ENCODE measurements at places on chromosomes 5 and 9. TPM values are rescaled to one million over a fixed set of nuclear protein-coding genes. Genes with fewer than 3 reads are reported as not detected.

DNA sequence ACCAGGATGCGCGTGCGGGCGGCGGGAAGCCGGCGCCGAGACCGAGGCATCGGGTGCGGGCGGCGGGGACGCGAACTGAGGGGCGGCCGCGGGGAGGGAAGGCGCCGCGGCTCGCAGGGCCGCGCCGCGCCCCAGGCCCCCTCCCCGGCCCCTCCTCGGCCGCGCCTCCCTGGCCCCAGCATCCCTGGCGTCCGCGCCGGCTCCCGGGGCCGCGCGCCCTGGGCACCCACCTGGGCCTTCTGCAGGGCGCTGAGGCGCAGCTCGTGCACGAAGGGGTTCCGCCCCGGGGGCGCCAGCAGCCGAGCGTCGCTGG lies 324 bp downstream of the LPCAT1 start:
- no peak for DNase-seq

DNA sequence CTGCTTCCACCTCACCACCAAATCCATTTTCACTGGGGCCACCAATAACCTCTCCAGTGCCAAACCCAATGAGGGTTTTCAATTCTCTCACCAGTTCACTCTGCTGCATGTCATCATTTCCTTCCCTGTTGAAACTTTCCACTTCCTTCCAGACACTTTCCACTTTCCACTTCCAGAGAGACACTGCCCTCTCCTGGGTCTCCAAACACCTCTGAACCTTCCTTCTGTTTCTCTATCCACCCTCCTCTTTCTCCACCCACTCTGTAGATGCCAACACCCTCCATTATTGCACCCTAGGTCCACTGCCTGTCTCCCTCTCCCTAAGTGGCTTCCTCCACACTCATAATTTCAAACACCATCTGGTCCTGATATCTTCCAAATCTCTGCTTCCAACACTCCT lies 39.6 kb downstream of the PDE6A start:
- DNase-seq, result no peak

DNA sequence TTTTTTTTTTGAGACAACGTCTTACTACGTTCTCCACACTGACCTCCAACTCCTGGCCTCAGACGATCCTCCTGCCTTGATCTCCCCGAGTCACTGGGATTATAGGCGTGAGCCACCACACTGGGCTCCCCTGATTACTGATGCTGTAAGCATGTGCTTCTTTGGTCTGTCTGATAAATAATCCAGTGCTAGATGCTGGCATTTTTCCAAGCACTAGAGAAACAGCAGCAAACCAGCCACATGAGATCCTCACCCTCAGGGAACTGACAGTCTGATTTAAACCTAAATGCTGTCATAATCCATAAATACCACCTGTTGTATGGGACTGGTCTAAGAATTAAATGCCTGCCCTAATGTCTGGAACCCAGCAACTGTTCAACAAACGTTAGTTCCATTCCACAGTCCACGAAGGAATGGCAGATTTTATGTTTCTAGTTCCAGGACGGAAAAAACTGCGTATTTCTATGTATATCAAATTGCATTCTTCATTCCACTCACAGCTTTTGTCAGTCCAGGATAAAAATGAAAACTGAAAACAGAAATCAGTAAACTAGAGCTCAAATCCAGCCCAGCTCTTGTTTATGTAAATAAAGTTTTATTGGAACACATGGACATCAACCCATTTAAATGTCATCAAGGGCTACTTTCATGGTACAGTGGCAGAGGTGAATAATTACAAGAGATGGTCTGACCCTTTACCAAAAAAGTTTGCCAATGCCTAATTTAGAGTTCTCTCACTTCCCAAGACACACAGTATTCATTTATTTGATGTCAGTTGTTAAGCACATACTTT lies 20.1 kb downstream of the SLC35D2 start:
- no peak for DNase-seq

DNA sequence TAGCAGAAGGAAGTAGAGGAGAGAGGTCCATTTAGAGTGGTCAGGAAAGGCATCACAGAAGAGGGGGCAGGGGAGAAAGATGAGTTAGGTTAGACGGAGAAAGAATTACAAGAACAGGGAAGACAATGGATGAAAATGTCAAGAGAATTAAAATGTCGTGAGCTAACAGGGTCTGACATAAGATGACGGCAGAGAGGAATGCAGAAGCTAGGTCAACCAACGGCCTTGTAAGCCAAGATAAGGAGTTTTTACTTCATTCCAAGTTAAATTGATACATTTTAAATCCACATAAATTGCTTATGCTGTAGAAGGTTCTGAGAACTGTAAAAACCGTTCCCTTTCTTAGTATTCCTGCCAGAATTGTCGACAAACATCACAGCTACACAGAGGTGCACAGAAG lies 896.9 kb upstream of the DMAC1 start:
- no peak for DNase-seq

GRCh38 chr9:86830356-86830755 lies 117.0 kb downstream of the GAS1 start:
- no peak for DNase-seq

DNA sequence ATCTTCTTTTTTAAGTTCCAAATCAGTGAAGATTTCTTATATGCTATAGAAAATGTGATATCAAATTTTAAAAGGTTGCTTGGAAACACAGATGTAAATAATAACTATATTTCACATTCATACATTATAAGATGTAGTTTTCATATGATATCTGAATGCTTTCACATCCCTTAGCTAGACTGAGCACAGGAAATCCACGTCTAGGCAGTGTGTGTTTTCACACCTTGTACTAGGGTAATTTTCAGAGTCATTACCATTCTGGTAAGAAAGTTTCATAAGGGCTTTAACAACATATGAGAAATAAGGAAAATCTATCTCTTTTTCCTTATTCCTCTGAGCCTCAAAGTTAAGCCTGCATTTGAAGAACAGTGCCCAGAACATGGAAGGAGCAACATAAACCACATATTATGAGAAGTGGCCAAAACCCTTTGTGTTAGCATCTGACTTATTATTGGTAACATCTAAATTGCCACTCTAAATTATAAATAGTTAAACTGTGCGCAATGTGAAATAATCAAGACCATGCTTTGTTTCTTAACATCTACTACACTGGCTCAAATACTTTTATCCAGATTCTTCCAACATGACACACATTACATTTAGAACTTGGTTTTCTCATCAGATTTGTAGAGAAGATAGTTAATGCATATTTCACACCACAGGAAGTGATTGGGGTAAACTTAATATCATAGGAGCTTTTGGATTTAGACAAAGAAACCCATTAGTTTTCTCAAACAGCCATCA lies 113.3 kb downstream of the PPP2R2B start:
- no peak for DNase-seq

DNA sequence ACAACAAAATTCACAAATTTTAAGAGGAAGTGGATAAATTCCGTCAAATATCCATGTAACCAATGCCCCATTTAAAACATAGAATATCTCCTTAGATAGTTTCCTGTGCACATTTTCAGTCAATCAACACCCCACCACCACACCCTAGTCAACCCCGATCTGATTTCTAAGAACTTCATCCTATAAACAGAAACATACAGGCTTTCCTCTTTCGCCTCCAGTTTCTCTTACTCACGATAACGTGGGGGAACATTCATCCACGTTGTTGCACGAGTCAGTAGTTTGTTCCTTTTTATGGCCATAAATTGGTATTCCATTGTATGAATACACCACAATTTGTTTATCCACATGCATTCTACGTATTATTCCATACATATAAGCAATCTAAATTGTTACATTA lies 35.6 kb upstream of the TRIO start:
- DNase-seq, result no peak

- no peak for DNase-seq
Measured at GRCh38 chr5:138985683-138986082, 110.5 kb upstream of the LRRTM2 start.

DNA sequence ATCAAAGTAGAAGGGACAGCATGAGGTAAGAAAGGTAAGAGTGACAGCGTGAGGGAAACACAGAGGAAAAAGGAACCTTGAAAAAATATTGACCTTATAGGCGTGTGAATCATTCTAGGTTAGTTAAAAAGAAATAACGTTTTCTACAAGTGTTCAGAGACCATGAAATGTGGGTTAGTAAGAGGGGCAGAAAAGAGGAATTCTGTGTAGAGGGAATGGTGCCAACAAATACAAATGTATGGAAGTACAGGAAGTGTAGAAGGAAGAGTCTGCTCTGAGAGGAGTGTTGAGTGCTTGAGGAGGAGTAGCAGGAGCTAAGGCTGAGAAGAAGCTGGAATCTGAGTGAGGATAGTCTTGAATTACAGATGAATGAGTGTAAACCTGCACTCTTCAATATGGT lies 418.6 kb upstream of the RIOK2 start:
- no peak for DNase-seq

- no peak for DNase-seq
Measured at GRCh38 chr5:112614285-112614684, 123.4 kb upstream of the APC start.

DNA sequence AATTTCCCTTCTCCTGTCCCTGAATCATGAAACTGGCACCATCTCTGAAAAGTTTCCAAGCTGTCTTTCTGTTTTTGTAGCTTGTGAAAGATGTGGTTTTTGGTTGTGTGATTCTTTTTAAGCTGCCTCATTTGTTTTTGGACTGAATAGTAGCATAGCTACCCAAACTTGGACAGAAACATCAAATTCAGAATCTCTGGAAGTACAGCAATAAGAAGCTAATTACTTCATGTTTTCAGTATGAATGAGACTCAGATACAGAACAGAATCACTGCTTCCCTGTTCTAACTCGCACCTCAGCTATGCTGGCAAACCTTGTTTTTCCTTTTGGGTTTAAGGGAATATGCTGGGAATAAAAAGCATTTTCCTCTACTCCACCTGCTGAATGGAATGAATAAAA lies 101.0 kb downstream of the FGF1 start:
- no peak for DNase-seq

DNA sequence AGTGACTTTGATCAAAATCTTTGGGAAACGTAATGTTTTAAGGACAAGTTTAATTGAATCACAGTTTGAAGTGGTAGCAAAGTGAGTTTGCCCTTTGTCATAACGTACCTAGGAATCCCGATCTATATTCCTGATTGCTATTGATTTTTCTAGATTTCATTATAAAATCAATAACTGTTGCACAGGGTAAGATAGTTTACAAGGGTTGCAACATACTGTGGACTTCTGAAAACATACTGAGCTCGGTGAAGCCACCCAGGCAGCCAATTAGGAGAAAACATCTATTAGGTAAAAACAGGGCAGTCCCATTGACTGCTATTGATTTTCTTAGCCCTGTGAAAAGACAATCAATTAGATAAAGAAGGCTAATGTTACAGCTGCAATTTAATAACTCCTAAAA lies 659.9 kb downstream of the ISL1 start:
- no peak for DNase-seq

TMED9 gene
- 83.7 TPM for total RNA-seq

CCIN gene
- total RNA-seq, result not detected

CDKN2B-AS1 gene
- 5.9 TPM for total RNA-seq

All from vagina (tissue), 2 donors.